GDM1 (cell line): ENCODE measurements at places on chromosomes 2 and 18.

DNA sequence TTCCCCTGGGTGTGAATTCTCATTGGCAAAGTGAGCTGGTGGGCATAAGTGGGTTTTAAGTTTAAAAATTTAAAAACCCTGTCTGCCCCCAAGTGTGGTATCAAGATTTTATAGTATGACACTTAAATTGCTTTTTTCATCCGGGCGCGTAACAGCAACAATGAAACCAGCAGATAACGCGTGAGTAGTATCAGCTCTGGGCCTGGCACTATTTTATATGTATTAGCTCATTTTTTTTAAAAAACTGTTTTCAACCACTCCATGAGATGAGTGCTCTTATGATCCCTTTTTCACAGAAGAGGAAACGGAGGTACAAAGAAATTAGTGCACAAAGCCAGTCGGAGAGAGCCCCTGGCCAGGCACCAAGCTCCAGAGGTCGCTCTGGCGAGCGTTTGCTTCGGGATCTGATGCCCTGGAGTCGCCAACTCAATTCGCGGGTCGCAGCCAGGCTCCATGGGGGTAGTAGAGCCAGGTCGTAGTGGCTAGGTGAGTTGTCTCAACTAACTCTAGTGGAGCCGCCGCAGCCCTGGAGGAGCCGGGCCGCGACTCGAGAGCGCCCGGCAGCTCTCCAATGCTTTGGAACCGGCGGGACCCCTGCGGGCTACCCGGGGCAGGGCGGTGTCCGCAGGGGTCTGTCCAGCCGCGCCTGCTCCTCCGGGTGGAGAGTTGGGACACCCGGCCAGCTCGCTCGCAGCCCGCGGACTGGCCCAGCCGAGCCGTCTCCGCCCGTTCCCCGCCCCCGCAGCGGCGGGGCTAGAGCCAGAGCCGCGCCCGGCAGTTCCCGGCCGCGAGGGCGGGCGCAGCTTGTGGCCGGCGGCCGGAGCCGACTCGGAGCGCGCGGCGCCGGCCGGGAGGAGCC lies at the start of gene IL1R1:
IL1R1 (plus strand) TSS at position 777 of the 859 bp plus-strand sequence. CDS start 14,979 bp downstream, outside the sequence.
- no peak for DNase-seq

DNA sequence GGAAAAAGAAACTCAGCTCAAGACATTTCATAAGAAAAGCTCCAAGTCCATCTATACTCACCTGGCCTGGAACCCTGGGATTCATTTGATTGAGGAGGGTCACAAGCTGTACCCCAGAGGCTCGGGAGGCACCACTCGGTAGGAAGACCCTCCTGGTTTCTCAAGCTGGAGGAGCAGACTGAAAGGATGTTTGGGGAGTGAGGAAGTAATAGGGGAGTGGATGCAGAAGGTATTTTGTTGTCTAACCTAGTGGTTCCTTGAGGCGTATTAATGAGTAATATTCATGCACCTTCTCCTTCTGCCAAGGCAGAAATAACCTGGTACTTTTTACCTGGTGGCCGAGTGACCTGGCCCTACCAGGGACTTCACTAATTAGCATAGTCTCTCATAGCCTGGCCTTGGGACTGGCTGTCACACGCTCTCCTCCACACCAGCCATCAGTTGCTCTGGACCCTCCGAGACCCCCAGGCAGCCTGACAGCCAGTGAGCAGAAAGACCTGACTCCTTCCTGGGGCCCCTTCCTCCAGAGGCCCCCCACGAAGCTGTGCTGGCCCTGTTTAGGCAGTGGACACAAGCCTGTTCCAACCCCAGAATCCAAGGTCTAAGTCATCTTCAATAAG lies 161.4 kb downstream of the BCL2 start:
- DNase-seq, result no peak

- DNase-seq, result no peak
Observed at GRCh38 chr2:164456619-164457018, 164.7 kb downstream of the GRB14 start.

- DNase-seq, result peak; percentile 77
Observed at GRCh38 chr2:231640641-231641111, 48.0 kb downstream of the TEX44 start.

GRCh38 chr2:57444752-57445430 lies 601.7 kb upstream of the VRK2 start:
- no peak for DNase-seq

DNA sequence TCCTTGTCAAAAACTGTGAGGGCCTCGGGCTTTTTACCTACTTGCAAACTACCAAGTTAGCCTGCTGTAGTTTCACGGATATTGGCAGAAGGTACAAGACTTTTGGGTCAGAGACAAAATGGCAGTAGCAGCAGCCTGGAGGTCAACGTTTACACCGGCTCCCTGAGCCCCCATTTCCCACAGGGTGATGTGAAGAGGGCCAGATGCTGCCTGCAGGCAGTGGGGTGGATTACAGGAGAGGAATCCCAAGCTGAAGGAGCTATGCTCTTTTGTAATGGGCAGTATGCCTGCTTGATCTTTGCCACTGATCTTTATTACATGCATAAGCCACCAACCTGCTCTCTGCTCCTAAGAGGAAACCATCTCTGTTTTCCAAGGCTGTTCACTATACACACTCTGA lies 29.5 kb upstream of the SP5 start:
- no peak for DNase-seq

- no peak for DNase-seq
Observed at GRCh38 chr2:17177088-17177487, 341.2 kb downstream of the RAD51AP2 start.

GRCh38 chr2:159054032-159054334 lies 85.5 kb downstream of the TANC1 start:
- DNase-seq, result no peak

- DNase-seq, result no peak
Observed at GRCh38 chr2:47039913-47040562, 115.1 kb downstream of the STPG4 start.

DNA sequence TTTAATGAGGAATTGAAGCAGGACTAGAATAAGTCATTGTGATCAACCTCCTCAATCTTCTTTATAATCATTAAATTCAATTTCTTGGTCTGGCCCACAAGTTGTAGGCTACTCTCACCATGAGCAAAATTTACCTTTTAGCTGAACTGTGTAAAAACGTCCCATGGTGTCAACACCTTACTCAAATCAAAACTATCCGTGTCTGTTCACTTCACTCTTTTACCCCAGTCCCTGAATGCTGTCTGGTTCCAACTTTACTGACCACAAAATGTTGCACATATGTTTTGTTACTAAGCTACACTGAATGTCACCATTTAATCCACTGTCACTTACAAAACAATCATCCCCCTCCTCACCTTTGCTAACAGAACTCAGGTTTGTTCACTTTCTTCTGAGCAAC lies 951.6 kb upstream of the SLC39A10 start:
- DNase-seq, result no peak

DNA sequence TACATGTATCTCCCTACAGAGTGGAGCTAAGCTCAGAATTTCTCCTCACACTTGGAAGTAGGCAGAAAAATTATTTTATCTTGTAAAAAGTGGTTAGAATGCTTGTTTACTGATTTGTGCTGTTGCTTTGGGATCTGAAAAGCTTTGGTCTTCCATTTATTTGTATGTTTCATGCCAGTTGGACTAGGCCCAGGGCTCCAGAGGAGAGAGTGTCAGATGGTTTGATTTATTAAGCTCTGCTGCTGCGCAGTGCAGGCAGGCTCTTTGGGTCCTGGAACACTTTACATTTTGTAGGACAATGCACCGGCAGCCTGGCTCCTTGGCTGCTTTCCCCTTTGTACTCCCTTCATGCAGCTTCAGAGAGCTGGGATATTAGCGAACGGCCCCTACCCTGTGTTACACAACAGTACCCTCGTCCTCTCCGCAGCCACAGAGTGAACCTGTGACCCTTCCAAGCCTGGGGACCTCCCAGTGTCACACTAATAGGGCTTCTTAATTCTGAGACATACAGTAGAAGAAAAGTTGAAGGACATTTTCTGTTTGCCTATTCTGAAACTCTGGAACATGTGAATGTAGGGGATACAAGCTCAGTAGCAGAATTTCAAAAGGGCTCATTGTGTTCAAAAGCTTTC lies 56.7 kb upstream of the EML6 start:
- no peak for DNase-seq

GRCh38 chr2:229118336-229118735 lies 152.8 kb downstream of the PID1 start:
- no peak for DNase-seq

GRCh38 chr2:176122683-176123410 lies at the start of gene HOXD9:
TSS of gene HOXD9 (plus strand) at chr2:176122719. CDS start at chr2:176122769, 50 bp downstream.
- no peak for DNase-seq

DNA sequence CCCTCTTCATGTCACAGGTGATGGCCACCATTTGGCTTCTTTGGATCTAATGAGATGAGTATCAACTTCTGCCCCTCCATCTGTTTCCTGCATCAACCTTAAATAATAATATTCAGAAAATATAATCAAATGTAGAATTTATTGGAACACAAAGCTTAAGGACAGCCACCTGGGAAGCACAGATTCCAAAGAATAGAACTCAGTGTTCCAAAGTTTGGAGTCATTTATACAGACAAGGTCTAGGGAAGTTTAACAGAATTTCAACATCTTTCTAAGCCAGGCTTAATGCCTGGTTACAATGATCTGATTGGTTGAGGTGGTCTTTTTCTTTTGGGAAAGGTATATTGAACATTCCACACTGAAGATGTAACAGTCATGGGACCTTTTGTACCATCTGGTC lies 218.0 kb upstream of the PIEZO2 start:
- no peak for DNase-seq

- no peak for DNase-seq
Observed at GRCh38 chr2:85266146-85267041, 61.4 kb downstream of the TGOLN2 start.

DNA sequence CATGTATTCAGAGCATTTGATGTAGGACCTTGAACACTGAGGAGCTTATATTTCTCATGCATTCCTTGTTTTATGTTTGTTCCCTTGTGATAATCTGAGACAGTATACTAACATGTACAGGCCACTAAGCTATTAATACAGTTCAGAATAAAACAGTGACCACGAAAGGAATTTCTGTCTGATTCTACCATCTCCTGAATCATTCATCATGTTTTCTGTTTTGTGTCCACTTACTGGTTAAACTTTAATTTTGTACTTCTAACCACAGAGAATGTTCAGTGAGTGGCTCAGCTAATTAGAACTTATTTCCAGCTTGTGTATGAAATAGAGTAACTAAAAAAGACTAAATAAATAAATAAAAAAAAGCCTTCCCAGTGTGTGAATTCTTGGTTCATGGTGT lies 110.4 kb downstream of the LRP1B start:
- DNase-seq, result no peak

GRCh38 chr2:151032741-151033191 lies 228.9 kb downstream of the RBM43 start:
- no peak for DNase-seq

GRCh38 chr2:10274983-10275802 lies 27.5 kb upstream of the HPCAL1 start:
- DNase-seq, result no peak

DNA sequence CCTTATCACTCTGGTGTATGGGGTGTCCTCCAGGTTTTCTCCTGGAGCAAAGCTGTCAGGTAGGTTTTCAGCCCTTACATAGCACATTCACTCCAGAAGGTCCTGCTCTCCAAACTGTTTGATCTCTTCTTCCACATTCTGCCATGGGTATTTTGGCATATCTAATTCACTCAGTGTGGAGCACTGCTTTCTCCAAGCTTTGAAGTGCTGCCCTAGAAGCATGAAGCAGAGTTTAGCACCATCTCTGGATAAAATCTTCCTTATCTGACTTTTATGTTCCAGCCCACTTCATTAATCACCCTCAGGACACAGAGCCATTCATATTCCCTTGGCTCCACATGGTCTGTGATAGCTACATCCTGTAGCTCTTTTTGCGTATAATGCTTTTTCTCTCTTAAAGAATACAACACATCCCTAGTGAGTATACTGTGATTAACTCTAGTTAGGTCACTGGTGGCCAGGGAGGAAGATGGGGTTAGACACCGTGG lies 56.7 kb upstream of the ARHGAP28 start:
- DNase-seq, result no peak

- DNase-seq, result no peak
Observed at GRCh38 chr2:120888851-120889250, 153.2 kb downstream of the GLI2 start.

- no peak for DNase-seq
Observed at GRCh38 chr2:158782616-158783015, 12.5 kb upstream of the DAPL1 start.

DNA sequence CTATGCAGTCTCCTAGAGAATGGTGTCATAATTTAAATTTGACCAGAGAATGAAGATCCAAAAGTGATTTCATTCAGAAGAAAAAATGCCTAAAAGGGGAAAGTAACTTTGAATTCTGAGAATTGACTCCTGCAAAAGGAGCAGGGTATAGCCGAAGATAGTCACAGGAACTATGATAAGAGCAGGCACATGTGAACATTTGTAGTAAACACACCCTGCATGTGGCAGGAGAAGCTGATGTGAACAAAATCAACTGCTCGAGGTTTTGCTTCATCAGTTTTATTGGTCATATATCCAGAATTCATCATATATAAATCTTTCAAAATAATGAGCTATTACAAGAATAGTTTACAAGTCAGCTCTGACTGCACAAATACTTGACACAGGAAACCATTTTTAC lies 14.0 kb downstream of the MCFD2 start:
- DNase-seq, result no peak

GRCh38 chr18:56489893-56490292 lies 148.5 kb downstream of the TXNL1 start:
- no peak for DNase-seq

- DNase-seq, result no peak
Observed at GRCh38 chr2:235052514-235053354, 100.9 kb downstream of the SH3BP4 start.

DNA sequence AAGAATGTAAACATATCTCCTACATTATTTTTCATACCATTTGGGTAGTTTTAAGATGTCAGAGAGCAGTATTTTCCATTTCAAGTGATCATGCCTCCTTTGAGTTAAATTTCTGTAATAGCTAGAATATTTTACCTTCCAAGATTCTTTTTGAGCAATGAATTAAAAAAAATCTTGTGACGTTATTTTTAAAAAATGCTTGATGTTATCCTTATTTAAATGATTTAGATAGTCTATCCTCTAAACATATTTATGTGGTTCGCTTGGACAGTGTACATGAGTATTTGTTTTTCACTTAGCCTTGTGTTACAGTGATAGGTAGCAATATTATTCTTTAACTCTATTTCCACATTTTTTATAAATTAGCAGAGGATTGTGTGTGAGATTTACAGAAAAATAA lies 639.2 kb upstream of the CDH2 start:
- no peak for DNase-seq

DNA sequence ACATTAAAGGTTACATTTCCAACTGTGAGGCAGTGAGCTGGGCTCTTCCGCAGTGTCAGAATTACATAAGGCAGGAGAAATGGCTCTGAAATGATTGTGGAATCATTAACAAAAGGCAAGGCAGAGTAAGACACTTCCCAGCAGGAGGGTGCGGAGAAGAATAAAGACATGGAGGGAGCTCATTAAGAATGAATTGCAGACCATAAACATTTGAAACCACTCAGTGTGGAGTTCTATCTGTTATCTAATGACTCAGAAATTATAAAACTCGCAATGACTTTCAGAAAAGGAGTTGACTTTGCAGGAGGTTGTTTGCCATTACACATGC lies 77.0 kb downstream of the SMIM21 start:
- no peak for DNase-seq

DNA sequence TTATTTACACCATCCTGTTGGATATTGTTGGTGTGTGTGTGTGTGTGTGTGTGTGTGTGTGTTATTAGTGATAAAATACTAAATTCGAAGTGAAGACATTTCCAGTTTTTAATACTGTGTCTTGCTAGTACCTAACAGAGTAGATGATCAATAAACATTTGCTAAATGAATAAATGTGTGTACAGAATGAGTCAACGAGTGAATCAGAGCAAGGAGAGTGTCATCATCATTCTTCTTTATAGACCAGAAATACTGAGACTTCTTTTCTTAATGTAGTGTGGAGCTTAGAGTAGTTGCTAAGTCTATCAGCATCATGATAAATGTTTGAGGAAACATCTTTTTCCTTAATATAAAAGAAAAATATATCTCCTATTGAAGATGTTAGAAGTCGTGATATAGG lies 169.7 kb upstream of the SATB2 start:
- no peak for DNase-seq
